ENCODE measurements at places on chromosomes 6 and 20.

- DNase-seq, result no peak
Observed at GRCh38 chr6:13866301-13866700, 51.9 kb upstream of the MCUR1 start.

DNA sequence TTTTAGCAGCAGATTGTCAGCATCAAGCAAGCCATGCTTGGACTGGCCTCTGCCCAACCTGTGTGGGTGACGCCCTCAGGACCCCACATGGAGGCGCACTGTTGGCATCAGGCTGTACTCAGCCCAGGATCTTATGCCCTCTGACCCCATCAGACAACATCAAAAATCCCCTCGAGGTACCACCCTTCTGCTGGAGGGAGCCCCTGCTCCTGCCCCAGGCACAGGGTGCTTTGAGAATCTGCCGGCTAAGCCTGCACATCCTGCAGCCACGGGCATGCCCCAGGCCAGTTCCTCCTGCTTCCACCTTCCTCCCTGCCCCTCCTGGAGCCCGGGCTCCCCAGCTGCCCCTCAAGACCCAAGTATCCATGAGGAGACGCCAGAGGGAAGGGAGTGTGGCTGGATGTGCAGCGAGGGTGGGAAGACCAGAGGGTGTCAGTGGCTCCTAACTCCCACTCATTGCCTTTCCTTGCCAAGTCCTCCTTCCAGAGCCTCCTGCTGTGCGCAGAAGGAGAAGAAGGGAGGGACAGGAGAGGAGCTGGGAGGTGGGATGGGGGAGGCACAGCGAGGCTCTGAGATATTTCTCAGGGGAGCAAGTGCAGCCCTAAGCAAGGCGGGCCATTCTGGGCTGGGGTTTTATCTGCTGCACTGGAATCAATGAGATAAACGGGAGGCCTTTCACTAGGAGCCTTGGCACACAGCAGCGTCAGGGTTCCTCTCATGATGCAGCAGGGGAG lies 77.4 kb upstream of the CST7 start:
- no peak for DNase-seq

DNA sequence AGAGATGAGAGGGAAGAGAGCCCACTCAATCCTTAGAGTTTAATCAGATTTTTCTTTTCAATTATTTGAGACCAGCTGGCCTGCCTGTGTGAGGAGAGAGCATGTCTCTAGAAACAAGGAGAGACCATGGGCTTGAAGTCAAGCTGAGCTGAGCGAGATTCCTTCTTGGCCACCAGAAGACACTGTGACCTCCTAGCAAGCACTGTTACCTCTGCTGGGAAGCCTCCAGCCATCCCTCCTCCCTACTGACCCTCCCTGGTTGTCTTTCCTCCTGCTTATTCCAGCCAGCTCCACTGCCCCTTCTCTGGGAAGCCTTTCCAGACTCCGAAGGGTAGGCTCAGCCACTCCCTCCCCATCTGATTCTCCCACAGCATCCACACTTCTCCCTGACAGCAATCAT lies 110.0 kb downstream of the SCML4 start:
- DNase-seq, result no peak

DNA sequence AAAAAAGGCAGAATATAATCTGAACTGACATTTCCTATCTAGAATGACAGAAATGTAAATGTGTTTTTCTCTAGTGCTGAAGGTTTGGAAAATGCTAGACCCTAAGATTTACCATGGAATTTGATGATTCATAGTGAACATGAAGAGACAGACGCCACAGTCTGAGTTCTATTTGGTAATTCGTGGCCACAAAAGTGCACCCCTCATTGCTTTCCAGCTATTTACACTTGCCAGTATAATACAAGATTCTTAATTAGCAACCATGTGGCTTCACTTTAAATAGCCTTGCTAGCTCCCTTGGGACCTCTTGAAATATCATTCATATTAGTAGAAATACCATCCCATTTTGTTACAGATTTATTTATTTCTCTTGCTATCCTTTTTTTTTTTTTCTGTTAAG lies 636.8 kb downstream of the PRKN start:
- no peak for DNase-seq

- DNase-seq, result no peak
Observed at GRCh38 chr6:50952092-50952907, 133.6 kb downstream of the TFAP2B start.

GRCh38 chr6:36727505-36728021 lies 29.9 kb downstream of the RAB44 start:
- peak; percentile 43 for DNase-seq

DNA sequence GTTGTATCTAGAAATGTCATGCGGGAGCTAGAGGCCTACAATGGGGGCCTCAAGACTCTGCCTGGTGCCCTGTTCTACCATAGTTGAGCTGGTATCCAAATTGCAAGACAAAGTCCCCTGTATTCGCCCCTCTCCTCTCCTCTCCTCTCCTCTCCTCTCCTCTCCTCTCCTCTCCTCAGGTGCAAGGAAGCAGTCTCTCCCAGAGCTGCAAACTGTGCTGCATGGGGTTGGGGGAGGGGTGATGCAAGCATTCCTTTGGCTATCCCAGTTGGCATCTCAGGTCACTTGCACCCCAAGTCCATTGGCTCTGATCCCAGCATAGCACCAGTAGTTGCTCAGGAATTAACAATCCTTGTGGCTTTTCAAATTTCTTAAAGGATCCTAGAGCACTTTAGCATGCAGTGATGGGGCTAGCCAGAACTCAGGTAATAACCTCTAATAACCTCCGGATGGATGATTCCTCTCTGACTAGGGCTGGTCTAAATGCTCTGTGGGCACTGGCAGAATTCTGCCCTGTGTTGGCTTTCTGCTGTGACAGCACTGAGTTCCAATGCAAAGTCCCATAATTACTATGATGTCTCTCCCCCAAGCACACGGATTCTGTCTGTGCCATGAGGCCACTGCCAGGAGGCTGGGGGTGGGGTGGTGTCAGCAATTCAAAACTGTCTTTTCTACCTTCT lies 35.3 kb downstream of the TAF11 start:
- no peak for DNase-seq

DNA sequence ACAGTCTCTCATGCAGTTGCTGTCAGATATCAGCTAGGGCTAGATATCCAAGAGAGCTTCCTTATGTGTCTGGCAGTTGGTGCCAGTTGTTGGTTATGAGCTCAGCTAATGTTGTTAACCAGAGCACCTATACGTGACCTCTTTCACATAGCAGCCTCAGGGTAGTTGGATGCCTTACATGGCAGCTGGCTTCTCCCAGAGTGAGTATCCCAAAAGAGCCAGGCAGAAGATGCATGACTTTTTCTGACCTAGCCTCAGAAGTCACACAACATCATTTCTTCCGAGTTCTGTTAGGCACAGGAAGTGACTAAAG lies 175.7 kb downstream of the VEGFA start:
- DNase-seq, result no peak

GRCh38 chr6:47000842-47001241 lies 41.3 kb downstream of the ADGRF1 start:
- no peak for DNase-seq

GRCh38 chr20:56378386-56378785 lies 13.6 kb downstream of the AURKA start:
- DNase-seq, result no peak

Measured in SJSA1 (cell line).